Globus pallidus (tissue), 1 donor: ENCODE measurements at places on chromosomes 3 and 15.

DNA sequence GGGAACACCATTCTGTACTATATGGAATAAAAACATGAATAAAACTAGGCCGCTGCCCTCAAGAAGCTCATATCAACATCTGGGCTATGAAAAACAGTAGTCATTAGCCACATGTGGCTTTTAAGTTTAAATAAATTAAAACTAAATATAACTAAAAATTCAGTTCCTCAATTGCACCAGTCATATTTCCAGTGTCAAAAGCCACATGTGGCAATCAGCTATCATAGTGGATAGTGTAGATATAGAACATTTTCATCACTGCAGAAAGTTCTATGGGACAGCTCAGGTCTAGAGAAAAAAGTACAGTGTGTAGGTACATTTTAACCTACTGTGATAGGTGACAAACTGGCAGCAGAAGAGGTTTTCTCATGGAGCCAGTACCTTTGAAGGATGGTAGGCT lies 261.4 kb downstream of the FOXP1 start:
- no peak for DNase-seq

GRCh38 chr3:141945726-141946485 lies 69.5 kb downstream of the ATP1B3 start:
- peak; percentile 12 for DNase-seq

- no peak for DNase-seq
Measured at GRCh38 chr3:22729212-22729611, 473.9 kb upstream of the UBE2E2 start.

DNA sequence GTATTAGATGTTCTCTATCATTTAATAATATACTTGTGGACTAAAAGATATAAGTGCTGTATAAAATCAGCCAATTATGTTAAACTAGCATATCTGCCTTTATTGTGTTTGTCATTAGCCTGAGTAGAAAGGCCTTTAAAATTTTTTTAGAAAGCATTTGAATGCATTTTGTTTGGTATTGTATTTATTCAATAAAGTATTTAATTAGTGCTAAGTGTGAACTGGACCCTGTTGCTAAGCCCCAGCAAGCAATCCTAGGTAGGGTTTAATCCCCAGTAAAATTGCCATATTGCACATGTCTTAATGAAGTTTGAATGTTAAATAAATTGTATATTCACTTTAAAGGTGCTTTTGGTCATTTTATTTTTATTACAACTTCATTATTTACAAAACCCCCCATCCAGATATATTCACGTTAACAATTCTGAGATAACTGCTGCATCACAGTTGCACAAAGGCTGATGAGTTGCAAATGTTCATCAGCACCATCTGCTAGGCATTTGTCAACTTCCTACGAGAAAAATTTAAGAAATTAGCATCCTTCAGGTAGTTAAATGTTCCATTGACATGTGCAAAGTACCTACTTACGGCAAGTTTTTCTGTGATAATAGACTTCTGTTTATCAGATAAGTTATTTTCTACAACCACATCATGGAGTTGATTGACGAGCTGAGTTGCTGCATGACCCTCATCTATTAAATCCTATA lies 6.3 kb downstream of the EIF4A2 start:
- DNase-seq, result no peak

- no peak for DNase-seq
Measured at GRCh38 chr3:55875113-55875512, 388.0 kb upstream of the WNT5A start.

GRCh38 chr3:74173090-74173489 lies 441.4 kb downstream of the CNTN3 start:
- no peak for DNase-seq

GRCh38 chr3:97935842-97936241 lies 36.4 kb downstream of the RIOX2 start:
- DNase-seq, result no peak

DNA sequence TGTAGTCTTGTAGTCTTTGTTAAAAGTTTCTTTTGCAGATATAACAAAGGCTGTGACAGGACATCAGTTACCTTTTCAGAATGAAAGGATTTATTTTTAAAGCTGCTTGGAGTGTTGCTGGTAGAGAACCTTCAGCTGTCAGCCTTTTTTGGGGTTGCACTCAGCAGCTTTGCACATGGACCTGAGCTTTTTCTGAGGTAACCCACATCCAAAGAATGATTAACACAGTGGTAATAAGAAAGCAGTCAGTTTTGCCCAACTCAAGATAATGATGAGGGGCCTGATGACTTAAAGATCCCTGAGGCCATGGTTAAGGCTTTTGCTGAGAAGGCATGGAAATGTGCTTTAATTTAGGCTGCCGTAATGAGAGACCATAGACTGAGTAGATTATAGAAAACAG lies 1042.7 kb downstream of the PLOD2 start:
- DNase-seq, result no peak

GRCh38 chr15:80942266-80942665 lies 47.4 kb downstream of the MESD start:
- no peak for DNase-seq

GRCh38 chr15:41411031-41411430 lies 5.9 kb upstream of the RTF1 start:
- DNase-seq, result no peak

DNA sequence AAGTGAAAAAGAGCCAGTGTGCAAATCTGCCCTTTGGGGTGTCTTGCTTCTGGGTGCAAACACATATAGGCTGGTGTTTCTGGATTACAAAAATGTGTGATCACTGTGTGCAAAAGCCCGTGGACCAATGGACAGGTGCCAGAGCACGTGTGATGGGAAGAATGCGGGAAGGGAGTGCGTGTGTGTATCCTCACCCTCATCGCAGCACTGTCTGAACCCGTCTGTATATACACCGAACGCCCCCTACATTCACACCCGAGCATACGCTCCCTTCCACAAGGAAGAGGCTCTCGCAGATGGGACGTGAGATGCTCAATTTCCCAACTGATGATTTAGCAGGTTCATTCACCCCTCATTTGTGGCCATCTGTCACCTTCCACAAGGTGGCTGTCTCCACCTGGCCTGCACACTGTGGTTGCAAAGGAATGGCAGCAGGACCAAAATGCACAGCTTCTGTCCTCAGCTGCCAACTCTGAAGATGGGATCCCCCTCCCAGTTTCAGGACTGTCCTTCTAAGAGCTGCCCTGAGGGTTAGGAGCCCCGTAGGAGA lies 19.4 kb upstream of the SLC6A1 start:
- no peak for DNase-seq

- DNase-seq, result no peak
Measured at GRCh38 chr3:128681369-128681829, 30.8 kb upstream of the RPN1 start.

DNA sequence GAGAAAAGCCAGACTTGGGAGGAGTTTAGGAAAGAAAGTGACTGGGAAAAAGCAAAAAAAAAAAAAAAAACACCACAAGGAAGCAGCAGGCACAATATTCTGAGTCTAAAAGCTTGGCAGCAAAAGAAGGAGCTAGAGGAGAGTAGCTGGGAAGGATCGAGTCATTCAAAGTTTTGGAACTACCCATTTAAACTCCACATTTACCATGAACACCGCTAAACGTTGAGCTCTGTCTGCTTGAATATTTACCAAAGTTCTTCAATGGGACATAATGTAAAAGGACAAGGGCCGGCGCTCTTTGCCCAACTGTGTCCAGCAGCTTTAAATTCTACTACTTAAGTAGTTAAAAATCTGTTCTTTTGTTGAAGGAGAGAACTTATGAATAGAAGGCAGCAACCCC lies 481.9 kb downstream of the FOXP1 start:
- no peak for DNase-seq

GRCh38 chr3:16512435-16513140 lies 911 bp downstream of the RFTN1 start:
- no peak for DNase-seq

DNA sequence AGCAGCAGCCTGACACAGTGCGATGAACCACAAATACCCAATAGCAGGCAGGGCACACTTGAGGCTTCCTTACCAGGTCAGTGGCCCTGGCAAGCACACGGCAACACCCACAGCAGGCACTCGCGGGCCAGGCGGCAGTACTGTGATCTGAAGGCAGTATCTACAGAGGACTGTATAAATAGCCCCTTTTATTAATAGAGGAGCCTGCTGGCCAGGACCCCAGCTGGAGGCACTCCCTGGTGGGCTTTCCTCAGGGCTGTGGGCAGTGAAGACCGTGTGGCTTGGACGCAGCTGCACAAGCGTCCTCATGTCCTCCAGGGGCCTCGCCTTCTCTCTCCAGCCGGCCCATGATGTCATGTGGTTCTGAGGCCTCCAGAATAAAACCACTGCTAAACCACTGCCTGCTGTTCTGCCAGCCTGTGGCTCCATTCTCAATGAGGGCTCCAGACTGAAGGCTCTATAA lies 44.1 kb downstream of the LRIG1 start:
- DNase-seq, result peak; percentile 87

DNA sequence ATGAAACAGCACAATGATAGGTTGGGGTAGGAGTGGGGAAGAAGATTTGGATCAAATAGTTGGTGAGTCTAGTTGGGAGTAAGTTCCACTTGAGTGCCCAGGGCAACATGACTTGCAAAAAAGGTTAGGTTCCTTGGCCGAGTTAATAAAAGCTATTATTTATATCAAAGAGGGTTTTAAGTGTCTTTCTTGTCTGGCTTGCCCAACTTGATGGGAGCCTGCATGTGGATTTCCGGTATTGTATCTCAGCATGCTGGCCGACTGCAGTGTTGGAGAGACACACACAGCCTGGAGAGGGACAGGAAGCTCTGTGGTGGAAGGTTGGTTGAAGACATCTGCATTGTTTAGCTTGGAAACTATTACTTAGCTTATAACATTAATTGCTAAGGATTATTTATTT lies 449.5 kb upstream of the TBL1XR1 start:
- DNase-seq, result no peak

DNA sequence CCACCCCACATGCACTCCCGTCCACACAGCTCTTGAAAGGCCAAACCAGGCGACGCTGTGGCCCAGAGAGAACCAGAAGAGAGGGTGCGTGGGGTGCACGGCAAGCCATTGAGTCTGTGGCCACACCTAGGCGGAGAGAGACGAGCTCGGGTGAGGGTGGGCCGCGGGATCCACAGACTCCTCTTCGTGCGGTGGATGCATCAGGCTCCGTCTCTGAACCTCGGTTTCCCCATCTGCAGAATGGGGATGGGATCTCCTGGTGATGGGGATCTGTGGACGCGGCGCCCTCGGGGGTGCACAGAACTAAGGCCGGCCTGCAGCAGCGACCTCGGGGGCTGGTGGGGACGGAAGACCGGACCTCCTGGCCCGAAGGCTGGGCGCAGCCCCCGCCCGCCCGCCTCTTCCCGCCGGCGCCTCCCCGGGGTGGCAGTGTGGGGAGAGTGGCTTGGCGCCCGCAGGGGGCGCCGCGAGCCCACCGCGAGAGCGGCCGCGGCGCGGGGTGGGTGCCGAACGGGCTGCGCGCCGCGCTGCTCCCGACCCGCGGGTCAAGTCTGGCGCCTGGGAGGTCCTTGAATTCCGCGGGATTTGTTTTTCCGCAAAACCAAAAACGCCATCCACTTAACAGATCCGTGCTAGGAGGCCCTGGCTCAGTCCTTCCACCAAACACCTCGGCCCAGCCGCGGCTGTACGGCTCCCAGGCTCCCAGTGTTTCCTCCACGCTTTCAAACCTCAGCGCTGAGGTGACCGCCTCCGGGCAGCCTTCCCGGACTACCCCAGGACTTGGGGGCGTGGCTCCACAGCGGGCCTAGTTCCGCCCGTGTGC lies 13.2 kb upstream of the ADPGK start:
- peak; percentile 31 for DNase-seq

GRCh38 chr15:91844928-91845327 lies 8.6 kb upstream of the SLCO3A1 start:
- no peak for DNase-seq

GRCh38 chr3:101827211-101828174 lies 21.8 kb upstream of the NFKBIZ start:
- DNase-seq, result peak; percentile 74

- DNase-seq, result no peak
Measured at GRCh38 chr15:64232400-64232799, 69.6 kb upstream of the PPIB start.

- peak; percentile 38 for DNase-seq
Measured at GRCh38 chr15:67914537-67915460, 75.0 kb upstream of the RNU6-1 start.

DNA sequence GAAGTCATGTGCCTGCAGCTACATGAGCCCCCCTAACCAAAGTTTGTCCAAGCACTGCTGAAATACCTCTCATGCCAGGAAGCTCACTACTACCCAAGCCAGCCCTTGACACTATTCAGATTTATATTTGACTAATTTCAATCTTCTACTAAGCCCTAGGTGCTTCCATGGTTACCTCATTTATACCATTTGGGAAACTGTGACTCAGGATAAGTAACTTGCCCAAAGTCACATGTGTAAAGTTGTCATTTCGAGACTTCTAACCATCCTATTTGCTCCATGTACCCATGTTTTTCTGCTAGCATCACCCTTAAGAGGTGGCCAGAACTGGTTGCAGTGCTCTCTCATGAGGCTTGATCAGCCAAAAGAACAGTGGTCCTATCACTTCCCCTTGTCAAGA lies 20.7 kb upstream of the TIMP4 start:
- no peak for DNase-seq

DNA sequence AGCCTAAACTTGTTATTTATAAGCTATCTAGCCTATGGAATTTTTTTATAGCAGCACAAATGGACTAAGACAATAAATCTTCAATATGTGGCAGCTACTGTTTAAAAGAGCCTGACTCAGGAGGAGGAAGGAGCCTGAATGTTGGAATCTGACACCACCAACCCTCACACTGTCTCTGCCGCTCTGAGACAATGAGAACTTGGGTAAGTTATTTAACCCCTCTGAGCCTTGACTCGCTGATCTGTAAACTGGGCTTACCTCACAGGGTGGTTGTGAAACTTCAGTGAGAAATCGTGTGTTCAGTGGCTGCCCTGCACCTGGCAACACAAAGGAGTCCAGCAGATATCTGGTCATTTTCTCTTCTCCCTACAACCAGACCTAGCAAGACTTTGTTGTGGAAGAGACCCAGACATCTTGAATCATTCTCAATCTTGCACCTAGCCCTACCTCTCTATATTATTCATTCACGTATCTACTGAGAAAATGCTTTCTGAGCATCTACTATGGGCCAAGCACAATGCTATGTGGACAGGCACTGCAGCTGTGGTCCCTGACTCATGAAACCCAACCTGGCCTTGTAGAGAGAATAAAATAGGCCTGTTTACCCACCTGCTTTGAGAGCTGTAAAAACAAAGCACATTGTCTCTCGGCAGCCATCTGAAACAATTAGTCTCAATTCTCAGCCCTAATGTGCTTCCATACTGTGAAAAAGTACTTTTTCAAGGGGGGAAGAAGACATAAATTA lies 81.9 kb upstream of the SLC25A36 start:
- no peak for DNase-seq

- DNase-seq, result no peak
Measured at GRCh38 chr15:25783607-25784540, 79.3 kb downstream of the ATP10A start.

GRCh38 chr3:29577250-29577649 lies 296.4 kb downstream of the RBMS3 start:
- DNase-seq, result no peak

DNA sequence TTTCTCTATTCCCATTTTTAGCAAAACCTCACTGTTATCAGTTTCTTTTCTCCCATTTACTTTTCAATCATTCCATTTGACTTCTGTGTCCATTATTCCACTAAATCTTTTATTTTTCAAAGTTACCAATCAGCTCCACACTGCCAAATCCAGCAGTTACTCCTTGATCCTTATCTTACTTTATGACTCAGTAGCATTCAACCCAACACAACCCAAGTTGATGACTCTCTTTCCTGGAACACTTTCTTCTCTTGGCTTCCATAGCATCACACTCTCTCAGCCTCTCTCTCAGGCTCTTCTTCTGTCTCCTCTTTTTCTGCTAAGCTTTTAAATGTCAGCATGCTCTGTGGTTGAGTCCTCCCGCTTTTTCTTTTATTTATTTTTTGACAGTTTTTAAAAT lies 36.3 kb downstream of the RASGRP1 start:
- no peak for DNase-seq
